ENCODE measurements at places on chromosomes 2 and 18.

DNA sequence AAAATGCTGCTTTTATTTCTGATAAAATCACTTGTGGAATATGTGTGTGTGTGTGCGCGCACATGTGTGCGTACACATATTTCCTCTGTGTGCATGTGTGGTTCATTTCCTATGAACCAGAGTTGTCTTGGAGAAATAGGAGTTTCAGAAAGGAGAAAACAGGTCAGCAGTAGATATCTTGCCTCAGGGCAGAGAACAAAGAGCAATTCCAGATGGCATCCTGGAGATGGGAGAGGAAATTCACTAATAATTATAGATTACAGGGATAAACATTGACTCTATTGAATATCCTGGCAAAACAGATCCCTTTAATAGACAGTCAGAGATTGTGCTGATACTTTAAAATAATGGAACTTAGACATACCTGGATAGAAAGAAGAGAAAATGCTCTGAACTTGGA lies 298.0 kb downstream of the TRIB2 start:
- DNase-seq: no peak

GRCh38 chr18:51251625-51252024 lies 54.1 kb upstream of the MEX3C start:
- DNase-seq: no peak

DNA sequence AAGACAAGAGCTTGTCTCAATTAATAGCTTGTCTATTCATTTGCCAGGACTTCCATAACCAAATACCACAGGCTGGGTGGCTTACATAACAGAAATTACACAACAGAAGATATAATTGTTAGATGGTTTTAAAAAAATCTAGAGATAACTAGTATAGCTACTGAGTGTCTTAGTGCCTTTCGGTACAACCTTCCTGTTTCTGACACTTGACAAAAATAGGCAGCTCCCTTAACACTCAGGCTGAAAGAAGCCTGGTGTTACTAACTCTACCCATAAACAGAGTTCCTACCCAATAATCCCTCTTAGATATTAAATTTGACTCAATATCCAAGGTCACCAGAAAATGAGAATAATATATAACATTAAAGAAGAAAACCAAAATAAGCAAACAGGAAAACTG lies 129.7 kb downstream of the BARD1 start:
- DNase-seq: no peak

DNA sequence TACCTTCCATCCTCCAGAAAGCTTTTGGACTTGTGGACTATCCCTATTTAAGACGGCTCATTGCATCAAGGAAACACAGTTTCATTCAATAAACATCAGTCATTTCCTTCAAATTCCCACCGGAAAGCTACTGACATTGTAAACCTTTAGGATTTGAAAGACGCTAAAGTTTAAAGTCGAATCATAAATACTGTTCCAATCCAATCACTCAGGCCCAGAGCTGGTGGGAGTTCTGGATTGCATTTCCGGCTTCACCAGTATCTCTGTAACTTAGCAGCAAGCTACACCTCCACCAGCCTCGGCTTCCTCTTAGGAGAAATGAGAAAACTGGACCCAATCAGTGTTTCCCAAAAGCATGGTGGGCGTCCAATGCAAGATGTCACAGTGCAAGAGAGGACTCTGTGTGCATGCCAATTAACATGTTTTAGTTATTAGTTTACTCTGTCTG lies 1.6 kb downstream of the WDFY1 start:
- no peak for DNase-seq

DNA sequence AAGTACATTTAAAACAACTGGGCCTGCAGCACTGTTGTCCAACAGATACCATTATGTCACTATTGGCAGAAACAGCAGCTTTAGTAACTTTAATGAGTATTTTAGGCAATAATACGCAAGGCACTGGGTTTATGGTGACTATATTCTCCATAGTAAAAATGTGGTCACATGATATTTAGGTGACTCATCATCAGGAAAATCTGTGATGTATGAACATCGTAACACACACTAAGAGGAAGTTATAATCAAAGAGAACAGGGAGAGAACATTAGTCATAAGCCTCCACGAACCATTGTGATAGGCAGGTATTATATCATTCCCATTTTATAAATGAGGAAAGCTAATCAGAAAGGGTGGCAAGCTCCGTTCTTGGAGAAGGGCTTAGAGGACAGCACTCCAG lies 36.9 kb downstream of the RAPH1 start:
- DNase-seq: no peak

DNA sequence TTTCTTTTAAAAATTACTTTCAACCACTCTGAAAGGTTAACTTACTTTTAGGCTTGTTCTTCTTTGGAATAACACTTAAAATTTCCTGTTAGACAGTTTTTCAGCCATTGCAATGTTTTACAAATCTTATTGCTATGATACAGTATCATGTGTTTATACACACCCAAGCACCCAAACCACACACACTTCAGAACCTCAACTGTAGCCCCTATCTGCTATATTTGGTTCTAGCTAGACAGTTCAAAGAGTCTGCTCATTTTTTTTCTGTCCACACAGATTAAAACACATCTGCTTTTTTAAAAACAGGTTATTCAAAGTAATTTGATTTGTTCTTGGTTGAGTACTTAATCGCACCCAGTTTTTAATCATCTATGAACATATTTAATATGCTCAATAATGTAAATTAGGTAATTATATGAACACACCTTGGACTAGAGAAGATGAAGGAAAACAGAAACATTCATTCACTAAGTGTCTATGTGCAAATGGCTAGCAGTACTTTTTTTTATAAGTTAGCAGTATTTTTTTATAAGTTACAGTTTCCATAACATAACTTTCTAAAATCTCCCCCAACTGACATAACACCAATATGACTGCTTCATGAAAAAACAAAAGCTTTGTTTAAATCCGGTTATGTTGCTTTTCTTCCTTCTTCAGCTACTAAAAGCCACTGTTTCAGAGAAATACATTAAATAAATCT lies 17.6 kb downstream of the FBXO11 start:
- no peak for DNase-seq

DNA sequence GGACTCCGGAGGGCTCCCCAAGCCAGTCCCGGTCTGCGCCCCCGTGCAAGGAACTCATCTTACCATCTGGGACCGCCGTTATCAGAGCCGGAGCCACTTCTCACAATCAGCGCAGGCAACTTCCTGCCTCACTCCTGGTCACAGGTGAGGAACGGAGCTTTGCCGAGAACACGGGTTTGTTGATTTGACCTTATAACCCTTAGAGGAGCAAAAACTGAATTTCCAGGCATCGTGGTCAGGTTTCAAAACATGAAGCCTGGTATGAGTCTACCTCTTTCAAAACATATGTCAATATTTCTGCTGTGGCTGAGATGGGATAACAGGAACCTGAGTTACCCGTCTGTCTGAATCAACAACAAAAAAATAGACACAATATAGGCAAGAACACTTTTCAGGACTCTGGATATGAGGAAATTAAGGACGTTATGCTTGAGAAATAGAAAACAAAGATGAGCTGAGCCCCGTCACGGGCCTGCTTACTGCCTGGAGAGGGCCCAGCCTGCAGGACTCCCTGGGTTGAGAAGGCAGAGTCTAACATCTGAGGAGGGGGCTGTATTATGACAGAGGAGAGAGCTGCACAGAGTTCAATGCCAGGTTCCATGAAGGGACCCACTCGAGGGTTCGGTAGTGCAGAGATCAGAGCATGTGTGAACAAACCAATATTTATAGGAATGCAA lies 148.7 kb downstream of the NDUFA10 start:
- no peak for DNase-seq

DNA sequence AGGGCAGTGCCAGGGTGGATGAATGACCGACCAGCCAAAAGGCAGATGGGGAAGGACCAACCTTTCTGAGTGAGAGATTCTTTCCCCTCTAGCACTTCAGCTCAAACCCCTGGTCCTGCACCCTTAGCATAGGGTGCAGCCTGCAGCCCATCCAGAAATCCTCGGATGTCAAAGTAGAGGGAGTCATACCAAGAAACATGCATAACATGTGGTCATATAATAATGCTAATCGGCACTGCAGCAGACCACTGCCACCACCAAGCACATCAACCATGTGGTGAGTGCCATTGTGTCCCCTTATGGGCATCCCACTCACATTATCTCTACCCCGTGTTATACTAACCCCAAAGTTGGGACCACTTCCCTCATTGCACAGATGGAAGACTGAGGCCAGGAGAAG lies 17.7 kb downstream of the ATOH8 start:
- DNase-seq: no peak

GRCh38 chr2:215711471-215712034 lies 275.7 kb upstream of the FN1 start:
- DNase-seq: no peak

DNA sequence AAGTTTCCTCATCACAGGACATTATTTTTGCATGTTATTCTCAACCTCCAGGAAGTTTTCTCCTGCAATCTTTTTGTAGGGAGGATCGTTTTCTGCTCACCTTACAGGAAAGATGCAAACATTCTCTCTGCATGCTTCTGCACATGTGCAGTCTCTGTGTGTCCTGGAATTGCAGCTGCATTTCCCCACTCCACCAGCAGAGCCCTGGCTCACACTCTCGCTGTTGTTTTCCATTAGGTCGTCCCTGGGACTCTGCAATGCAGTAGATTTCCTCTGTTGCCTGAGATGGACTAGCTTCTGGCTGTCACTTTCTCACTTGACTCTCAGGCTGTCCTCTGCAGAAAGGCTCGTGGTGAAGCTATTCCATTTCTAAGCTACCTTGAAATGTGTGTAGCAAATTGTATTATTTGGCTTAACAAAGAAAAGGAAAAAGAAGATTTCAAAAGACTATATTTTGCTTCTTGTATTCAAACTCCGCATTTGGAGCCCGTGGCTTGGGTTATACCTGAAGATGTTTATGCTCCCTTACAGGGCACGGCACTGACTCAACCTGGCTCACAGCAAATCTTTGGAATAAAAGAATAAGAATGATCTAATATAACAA lies 346.7 kb downstream of the RAD51AP2 start:
- DNase-seq: peak; percentile 24

GRCh38 chr2:68730828-68731227 lies 3.8 kb upstream of the ARHGAP25 start:
- no peak for DNase-seq

DNA sequence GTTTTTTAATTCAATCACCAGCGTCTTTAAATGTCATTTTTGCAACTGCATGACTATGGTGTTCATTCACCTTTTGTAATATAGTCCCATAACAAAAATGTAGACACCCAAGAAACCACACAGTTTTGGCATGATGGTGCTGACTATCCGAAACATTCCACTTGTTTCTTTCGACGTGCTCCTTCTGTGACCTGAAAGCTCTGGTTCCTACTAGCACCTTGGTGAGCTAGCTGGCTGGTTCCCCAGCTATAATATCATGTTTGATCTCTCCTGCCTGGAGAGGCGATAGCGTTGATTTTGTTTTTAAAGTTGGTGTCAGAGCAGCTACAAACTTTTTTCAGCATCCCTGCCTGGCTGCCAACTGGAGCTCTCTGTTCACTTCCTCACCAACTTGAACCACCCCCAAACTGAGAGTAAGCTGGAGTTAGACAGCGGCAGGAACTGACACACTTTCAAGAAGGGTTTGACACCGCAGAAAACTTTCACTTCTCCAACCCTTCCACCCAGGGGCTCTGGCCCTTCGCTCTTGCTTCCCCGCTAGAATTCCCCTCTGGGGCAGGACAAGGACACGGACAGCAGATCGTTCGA lies 1.1 kb downstream of the ATAD2B start:
- DNase-seq: no peak

DNA sequence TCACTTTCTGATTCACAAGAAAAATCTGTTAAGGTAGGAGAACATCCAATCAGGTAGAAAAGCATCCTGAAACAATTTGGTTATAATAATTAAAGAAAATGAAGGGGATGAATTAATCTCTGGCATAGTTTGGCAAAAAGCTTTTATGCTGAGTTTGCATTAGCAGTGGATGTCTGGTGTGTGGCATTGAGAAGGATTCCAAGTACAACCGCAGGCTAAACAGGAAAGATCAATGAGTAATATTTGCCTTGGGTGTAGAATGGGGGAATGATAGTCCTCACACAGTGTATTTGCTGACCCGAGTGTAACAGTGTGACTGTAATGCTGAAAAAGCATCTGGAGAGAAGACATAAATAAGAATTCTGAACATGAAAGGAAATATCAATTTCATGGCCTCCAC lies 68.3 kb upstream of the SESTD1 start:
- peak; percentile 40 for DNase-seq

DNA sequence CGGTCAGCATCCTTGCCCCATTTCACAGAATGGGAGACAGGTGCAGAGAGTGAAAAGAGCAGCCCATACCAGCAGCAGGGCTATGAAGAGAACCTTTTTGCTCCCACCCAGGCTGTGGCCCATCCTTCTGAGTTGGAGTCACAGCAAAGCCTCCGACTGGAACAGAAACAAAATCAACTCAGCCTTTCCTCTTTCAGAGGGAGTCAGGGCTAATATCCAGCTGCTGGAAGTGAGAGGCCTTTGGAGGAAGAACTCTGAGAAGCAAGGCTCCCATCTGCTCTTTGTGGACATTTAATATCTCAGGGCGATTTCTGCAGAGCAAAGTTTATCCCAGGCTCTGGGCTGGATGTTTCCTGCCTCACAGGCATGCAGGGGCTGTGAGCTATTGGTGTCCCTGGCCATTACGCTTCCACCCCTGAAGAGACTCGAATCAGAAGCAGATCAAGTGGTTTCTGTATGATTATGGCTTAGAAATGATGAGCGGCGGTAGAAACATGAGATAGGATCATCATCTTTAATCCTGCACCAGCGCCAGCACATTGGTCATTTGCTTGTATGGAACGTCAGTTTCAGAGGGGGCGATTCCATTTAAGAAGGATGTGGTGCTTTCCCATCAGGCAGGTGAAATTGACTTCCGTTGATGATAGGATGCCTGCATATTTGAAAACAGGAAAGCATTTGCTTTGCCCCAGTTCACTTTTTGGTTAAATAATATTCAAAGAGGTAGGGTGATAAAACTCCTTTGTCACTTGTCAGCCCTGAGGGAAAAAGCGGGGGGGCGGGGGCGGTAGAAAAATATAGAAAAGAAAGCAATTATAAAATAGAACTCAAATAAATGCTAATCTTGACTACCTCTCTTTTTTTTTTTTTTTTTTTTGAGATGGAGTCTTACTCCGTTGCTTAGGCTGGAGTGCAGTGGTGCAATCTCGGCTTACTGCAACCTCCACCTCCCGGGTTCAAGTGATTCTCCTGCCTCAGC lies 152.4 kb downstream of the LRRC30 start:
- no peak for DNase-seq

DNA sequence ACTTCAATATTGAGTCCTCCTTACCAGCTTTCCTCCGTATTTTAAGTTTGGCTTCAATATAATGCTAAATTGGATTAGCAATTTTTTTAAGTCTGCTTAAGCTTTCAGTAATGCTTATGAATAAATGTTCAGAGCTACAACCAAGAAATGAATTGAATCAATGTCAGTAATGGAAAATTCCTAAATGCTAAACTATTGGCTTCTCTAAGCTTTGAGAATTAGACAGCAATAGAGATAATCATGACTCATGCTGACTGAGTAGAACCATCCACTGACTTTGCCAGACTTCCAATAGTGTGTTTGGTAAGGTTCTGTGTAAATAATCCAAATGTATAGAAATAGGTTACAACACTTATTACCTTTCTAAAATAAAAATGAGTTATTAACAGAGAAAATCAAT lies 8.9 kb upstream of the PDE1A start:
- no peak for DNase-seq
